ENCODE measurements at places on chromosomes 16 and 17.

- no peak for DNase-seq
Measured at GRCh38 chr16:77925531-77925930, 96.8 kb upstream of the CLEC3A start.

- peak; percentile 20 for DNase-seq
Measured at GRCh38 chr17:40605306-40605705, 40.0 kb upstream of the CCR7 start.

GRCh38 chr17:58995247-58995940 lies 111.3 kb downstream of the TRIM37 start:
- DNase-seq: no peak

DNA sequence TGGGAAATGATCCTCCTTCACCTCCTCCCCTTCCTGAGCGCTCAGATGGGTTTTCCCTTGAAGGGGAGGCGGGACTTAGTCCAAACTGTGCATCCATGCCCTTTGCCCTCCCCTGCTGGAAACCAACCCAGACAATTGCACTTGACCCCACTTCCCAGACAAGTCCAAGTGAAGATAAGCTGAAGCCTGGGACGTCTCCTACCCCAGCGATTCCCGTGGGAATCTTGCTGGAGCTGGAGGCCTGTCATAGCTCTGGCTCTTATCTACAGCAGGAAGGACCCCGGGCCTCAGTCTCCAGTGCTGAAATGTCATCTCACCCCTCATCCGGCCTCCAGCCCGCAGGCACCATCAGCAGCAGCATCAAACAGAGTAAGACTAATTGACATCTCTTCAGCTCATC lies 6.5 kb upstream of the NGFR start:
- DNase-seq: no peak

DNA sequence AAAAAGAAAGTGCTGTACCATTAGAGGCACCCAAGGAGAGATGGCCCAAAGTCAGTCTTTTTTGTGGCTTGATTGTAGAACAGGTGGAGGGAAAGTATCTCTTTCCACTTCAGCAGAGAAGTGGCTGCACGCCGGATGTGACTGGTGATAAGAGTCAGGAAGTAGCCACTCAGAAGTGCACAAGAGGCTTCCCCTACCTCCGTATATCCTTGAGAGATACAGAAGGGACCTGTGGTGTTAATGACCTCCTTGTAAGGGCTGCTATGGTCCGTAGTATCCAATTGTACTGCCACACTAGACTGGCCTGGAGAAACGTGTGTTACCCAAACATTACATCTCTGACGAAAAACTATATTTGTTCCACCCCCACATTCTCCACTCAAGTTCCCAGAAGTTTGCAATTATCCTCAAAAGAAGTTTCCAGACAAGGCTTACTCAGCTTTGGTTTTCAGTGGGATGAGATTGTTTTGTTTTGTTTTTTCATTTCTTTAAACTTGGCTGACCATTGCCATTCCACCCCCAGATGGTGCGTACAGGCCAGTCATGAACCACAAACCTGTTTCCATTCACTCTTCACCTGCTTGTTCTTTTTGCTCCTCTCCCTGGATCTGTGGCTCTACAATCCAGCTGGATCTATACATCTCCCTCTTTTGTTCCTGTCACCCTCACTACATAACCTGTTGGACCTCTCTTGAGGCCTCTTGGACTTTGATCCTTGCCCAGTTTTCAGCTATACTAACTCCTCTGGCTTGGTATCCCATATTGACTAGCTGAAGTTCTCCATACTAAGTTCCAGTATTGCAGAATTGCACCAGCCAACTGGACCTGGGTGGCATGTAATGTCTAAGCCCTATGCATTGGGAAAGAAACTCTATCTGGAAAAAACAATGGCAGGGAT lies 20.7 kb upstream of the MED13 start:
- DNase-seq: no peak

- no peak for DNase-seq
Measured at GRCh38 chr17:5210091-5210490, 18.4 kb upstream of the ZNF594 start.

GRCh38 chr16:11980136-11980844 lies 3.8 kb downstream of the SNX29 start:
- no peak for DNase-seq

GRCh38 chr16:25257956-25258860 lies 563 bp upstream of the ZKSCAN2 start:
- peak; percentile 74 for DNase-seq

DNA sequence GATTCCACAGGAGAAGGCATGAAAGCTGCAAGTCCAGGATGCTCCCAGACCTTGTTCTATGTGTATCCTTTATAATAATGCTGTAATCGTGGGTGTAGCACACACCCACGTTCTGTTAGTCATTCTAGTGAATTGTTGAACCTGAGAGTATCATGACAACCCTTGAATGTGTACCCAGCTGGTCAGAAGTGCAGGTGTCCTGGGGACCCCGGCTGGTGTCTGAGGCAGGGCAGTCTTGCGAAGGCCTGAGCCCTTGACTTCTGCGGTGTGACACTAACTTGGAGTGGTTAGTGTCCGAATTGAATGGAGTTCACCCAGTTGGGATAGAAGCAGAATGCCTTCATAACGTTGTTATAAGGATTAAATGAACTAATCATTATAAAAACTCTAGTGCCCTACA lies 218.0 kb upstream of the TNRC6C start:
- DNase-seq: no peak

- DNase-seq: no peak
Measured at GRCh38 chr17:37458805-37459204, 30.9 kb upstream of the DUSP14 start.

- DNase-seq: no peak
Measured at GRCh38 chr16:88867581-88868246, 1.3 kb upstream of the PABPN1L start.

DNA sequence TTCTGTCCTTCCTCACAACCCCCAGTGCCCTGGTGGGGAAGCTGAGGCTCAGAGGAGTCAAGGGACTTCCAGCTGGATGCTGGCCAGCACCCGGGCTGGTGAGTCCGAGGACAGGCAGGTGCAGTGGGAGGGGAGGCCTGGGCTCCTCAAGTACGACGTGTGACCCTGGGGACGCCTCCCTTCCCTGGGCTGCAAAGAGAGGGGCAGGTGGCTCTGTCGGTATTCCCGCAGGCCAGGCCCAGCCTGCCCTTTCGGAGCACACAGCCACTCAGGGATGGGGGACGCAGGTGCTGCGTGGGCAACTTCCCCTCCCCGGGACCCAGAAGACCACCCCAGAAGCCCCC lies 33.1 kb upstream of the PVALEF start:
- DNase-seq: no peak

- DNase-seq: no peak
Measured at GRCh38 chr16:1775006-1775845, 2.3 kb upstream of the MRPS34 start.

DNA sequence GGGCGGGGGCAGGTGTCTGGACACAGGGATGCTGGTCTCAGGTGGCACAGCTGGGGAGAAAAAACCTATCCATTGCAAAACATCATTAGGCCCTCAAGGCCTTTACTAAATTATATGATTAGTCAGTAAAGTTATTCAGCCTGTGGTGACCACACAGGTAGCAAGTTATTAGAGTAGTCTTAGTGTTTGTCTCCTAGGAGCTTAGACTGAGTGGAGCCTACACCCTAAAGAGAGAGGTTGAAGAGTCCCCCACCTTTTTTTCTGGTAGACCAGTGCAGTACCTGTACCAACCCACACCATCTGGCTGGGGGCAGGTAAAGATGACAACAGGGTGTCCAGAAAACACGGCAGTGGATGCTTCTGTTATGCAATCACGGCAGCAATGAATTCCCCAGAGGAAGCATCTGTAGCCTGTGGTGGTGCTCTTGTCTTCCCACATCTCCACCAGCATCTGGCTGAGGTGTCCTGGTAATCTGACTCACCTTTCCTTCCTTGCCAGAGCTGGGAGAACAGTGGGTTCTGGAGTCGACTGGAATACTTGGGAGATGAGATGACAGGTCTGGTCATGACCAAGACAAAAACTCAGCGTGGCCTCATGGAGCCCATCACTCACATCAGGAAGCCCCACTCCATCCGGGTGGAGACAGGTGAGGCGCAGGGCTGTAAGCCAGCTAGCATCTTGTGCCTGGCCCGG lies 11.0 kb downstream of the MYCBPAP start:
- no peak for DNase-seq

GRCh38 chr17:80920441-80920840 lies 71.2 kb upstream of the CHMP6 start:
- no peak for DNase-seq

GRCh38 chr16:83552228-83552627 lies 255.6 kb upstream of the HSBP1 start:
- DNase-seq: no peak

DNA sequence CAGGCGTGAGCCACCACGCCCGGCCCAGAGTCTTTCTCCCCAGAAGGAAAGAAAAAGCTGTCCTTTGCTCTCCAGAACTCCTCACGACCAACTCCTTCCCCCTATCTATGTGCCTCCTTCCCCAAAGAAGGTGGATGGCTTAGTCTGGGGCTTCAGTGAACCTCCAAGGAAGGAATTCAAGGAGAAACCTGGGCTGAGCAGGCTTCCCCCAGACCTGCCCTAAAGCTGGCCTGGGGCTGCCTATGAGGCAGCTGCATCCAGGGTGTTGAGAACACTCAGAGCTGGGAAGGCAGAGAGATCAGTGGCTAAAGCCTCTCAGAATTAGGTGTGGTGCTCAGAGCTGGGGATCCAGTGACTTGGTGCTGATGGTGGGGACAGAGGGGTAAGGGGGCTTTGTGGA lies 3.8 kb downstream of the ACSF2 start:
- DNase-seq: no peak

DNA sequence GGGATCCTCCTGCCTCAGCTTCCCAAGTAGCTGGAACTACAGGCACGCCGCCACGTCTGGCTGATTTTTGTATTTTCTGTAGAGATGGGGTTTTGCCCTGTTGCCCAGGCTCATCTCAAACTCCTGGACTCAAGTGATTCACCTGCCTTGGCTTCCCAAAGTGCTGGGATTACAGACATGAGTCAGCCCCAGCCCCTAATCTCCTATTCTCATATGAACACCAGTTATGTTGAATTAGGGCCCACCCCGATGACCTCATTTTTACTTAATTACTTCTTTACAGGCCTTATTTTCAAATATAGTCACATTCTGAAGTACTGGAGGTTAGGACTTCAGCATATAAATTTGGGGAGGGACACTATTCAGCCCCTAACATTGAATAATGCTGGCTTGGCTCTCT lies 49.2 kb downstream of the ZNRF1 start:
- DNase-seq: no peak

DNA sequence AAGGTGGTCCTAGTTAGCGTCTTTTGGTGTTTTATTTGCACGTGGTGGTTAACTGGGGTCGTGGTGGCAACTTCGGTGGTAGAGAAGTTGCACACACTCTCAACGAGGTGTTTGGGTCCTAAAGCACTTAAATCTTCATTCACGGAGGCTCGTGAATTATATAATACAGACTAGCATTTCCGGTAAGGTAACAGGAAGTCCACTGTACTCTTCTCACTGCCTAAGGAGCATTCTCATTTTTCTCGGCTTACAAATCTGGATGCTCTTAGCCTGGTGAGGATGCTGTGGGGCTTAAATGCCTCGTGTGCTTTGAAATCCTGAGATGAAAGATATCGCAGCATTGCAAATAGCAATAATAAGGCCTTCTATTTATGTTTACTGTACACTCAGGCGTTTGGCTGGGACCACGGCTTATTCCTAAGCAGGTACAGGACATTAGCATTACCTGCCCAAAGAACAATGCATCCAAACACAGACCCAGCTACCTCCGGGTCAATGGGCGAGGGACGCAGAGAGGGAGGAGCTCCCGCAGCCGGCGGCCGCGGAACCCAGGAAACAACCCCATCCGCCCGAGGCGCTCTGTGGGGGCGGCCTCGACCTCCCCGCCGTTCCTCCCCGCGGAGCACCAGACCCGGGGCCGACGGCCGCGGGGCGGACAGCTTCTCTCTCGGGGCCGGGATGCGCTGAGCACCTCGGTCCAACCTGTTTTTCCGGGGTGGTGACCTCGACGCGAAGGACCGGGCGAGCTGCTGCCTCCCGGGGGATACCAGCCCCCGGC lies 856 bp downstream of the DNAJA2 start:
- DNase-seq: no peak

- DNase-seq: no peak
Measured at GRCh38 chr17:4097165-4097960, 45.5 kb downstream of the ZZEF1 start.

- DNase-seq: no peak
Measured at GRCh38 chr16:55367301-55367811, 43.4 kb downstream of the IRX6 start.

- DNase-seq: no peak
Measured at GRCh38 chr17:72702998-72703397, 389.5 kb downstream of the SLC39A11 start.

GRCh38 chr16:58755989-58756649 lies 22.0 kb upstream of the GOT2 start:
- peak; percentile 41 for DNase-seq

DNA sequence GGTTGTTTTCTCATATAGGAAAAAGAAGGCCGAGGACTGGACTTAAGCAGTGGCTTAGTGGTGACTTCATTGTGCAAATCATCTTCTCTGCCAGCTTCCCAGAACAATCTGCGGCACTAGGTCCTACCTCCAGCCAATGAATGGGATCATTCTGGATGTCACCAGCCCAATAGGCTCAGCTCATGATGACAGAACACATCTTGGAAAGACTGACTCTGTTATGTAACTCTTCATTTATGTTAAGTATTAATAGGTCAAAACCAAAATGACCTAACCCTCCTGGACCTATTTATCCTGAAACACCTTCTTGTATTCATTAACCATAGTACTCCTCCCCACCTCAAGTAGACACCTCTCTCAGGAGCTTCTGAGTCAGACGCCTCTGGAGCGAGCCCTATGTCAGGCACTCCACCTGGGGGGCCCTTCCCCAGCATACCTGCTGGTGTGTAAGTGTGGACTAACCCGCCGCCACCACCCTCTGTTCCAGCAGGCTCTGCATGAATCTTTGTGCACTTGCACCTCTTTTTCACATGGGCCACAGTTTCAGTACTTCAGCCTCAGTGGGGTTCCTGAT lies 7.2 kb downstream of the ARL2BP start:
- DNase-seq: no peak

DNA sequence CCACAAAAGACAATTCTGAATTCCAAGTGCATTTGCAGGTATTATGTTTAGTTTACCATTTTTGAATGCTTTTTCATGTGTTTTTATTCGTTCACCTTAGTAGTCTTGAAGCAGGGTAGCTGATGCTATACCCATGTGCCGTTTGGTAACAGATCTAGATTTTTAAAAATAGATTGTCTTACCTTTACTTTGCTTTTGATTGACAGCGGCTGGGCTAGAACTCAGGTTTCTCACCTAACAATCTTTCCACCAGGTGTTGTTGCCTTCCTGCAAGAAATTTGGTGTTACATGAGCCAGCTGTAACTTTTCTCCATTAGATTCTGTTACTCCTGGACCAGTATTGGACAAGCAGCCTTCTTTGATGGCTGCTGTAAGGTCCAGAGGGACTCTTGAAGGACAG lies 1.5 kb upstream of the FTSJ3 start:
- no peak for DNase-seq

DNA sequence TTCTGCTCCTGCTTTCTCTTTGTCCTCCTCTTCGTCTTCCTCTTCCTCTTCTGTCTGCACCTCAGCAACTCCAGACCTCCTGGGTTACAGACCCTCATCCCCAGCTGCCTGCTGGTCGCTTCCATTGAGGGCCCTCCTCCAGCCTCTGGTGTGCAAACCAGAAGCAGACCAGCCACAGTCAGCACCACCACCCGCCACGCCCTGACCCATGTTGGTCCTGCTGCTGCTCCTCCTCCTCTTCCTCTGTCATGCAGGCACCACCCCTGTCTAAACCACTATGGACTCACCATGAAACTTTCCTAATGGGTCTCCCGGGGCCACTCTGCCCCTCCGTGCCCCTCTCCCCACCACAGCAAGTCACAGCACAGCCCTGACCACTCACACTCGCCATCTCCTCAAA lies 11.4 kb upstream of the OGFOD3 start:
- no peak for DNase-seq

- DNase-seq: no peak
Measured at GRCh38 chr17:81386646-81387099, 8.6 kb upstream of the BAHCC1 start.
